ENCODE measurements at places on chromosomes 1 and 21.
A peak's percentile ranks its signal among the peaks of the same experiment; 100 is the strongest.

GRCh38 chr1:12709696-12710095 lies 6.2 kb upstream of the AADACL3 start:
- no peak for DNase-seq

GRCh38 chr1:42927920-42928505 lies 30.7 kb downstream of the SLC2A1 start:
- DNase-seq = no peak

DNA sequence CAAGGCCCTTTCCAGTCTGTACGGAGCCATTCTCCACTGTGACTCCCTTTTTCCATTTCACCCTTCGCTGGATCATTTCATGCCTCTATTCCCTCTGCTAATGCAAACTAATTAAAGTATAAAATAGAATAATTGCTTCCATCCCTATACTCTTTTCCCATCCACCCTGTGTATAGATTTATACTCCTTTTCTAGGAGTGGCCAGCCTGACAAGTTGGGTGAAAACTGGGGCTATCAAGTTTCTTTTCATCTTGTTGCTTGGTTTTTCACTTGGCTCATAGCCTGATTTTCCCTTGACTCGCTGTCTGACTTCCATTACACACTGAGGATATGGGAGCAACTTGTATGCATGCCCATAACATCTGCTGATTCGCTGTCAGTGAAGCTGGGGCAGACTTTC lies 107.0 kb downstream of the PLXNA2 start:
- no peak for DNase-seq

DNA sequence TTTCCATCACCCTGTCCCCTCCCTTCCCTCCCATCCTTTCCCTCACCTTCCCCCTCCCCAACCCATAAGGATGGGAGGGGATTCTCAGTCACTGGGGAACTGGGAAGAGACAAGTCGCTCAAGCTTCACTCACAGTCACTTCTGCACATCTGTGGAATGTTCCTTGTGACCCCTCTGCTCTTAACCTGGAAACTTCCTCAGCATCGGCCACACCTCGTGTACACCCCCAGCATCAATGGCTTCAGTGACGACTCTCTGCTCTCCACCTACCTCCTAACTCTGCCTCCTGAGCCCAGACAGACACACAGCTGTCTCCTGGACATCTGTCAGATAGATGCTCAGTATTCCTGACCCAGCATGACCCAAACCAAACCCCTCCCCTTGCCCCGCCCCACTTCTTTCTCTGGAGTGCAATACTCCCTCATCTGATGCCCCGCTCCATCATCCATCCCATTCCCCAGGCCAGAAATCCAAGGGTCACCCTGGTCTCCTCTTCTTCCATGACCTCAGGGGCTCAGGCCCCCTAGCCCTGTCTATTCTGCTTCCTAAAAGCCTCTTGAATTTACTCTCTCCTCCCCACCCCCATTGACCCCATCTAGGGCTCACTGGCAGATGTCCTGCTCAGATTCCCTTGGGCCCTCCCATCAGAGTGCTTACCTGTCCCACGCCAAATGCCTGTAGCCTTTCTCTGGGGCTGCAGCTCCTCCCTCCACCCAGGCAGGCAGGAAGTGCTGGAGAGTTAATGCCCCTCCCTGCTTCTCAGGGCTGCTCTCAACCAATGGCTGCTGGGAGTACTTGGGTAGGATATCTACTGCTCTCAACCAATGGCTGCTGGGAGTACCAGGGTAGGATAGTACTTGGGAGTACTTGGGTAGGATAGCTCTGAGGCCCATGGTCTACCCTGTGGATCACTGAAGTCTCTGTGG lies 83.1 kb upstream of the CSF3R start:
- DNase-seq = no peak

DNA sequence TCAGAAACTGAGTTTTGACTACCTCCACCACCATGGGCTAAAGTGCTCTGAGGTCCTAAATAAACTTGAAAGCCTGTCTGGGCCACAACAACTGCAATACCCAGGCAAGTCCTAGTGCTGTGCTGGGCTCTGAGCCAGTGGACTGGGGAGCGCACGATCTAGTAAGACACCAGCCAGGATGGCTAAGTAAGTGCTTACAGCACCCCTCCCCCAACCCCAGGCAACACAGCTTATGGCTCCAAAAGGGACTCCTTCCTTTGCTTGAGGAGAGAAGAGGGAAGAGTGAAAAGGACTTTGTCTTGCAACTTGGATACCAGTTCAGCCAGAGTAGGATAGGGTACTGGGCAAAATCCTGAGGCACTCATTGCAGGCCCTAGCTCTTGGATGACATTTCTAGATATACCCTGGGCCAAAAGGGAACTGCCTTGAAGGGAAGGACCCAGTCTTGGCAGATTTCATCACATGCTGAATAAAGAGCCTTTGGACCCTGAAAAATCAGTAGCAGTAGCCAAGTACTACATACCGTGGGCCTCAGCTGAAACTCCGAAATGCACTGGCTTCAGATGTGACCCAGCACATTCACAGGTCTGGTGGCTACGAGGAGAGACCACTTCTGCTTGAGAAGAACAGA lies 1.6 kb downstream of the C1orf105 start:
- no peak for DNase-seq

GRCh38 chr1:149927056-149927562 lies 494 bp downstream of the SF3B4 start:
- DNase-seq = no peak

DNA sequence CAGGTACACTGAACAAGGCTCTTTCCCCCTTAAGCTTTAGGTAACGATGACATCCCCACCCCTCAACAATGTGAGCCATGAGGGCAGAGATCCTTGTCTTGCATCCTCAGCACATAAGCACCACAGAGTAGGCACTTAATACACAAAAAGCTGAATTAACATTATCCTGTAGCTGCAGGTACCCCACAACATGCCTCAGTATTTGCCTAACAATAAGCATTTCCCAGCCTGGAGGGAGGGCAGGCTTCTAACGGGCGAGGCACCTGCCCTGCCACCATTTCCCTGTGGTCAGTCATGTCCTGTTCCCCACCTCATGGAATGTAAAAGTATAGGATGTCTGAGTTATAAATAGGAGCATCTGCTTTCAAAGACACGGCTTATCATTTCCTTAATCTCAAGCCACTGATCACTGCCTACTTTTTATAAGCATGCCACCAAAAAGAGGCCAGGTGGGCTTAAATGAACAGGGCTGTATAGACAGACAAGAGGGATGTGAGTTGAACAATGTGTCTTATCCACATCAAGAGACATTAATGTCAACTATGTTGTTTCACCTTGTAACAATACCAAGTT lies 3.4 kb downstream of the CAPZB start:
- DNase-seq = no peak

GRCh38 chr1:84960371-84960770 lies 36.5 kb downstream of the MCOLN2 start:
- DNase-seq = no peak

DNA sequence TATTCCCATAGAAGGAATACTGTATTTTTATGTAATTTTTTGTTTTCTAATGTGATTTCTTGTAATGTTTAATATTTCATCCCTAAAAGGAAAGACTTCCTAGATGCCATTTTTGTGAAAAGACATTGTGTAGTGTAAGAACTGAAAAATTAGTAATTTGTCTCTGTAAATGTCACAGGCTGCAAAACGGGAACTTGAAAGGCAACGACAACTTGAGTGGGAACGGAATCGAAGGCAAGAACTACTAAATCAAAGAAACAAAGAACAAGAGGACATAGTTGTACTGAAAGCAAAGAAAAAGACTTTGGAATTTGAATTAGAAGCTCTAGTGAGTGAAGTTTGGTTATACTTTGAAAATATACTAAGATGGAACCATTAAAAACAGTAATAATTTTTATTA lies 132.2 kb downstream of the ITSN1 start:
- DNase-seq = no peak

- peak; percentile 59 for DNase-seq
These were observed 540 bp downstream of the ARHGEF2 start for GRCh38 chr1:155977690-155978324.

GRCh38 chr1:204277563-204278219 lies 63.9 kb upstream of the GOLT1A start:
- DNase-seq = no peak

- DNase-seq = no peak
These were observed 1103.6 kb downstream of the AMY1C start for GRCh38 chr1:104853276-104853675.

- DNase-seq = no peak
These were observed 940.1 kb upstream of the TMPRSS15 start for GRCh38 chr21:19343711-19344110.

GRCh38 chr1:81349194-81349965 lies 451.4 kb upstream of the ADGRL2 start:
- no peak for DNase-seq

- no peak for DNase-seq
These were observed 85.7 kb downstream of the NRDC start for GRCh38 chr1:51792864-51793263.

DNA sequence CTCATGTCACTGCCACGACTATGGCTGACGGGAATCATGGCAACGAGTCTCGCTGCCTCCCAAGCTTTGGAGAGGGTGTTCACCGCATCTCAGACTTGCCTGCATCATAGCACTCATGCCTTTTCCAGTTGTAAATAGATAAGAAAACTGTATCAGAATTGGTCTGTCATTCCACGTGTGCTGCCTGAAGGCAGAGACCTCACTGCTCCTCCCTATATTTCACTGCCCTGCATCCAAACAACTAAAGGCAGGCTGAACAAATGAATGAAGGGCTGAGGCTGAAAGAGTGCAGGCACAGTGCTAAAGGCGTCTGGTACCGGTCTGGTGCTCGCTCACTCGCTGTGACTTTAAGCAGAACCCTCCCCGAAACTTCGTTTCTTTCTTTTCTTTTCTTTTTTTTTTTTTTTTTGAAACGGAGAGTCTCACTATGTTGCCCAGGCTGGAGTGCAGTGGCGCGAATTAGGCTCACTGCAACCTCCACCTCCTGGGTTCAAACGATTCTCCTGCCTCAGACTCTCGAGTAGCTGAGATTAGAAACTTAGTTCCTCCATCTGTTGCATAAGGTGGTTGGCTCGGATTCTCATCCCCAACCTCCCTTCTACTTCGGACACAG lies 542 bp downstream of the EIF2B3 start:
- DNase-seq = no peak

GRCh38 chr1:27574871-27575831 lies 28.8 kb downstream of the AHDC1 start:
- no peak for DNase-seq

DNA sequence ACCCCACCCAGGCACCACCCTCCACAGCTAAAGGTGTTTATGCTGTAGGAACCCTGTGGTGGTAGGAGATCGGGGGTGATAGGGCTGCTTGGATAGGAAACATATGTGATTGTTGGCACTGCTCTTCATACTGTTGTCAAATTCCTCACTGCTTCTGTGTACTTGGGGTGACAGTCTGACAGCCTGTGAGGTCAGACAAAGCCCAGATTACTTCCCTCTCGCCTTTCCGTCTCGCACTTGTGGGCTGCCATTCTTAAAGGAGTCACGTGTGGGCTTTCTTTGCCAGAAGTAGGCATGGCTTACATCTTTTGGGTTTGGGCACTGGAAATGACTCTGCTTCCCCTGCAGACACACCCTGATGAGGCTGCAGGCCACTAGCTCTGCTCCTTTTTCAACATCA lies 363.8 kb downstream of the DISC1 start:
- no peak for DNase-seq

- no peak for DNase-seq
These were observed 6.9 kb upstream of the A3GALT2 start for GRCh38 chr1:33327587-33328325.

GRCh38 chr1:197391303-197392226 lies 123.5 kb downstream of the CRB1 start:
- no peak for DNase-seq

- DNase-seq = no peak
These were observed 130.0 kb upstream of the VAMP3 start for GRCh38 chr1:7640920-7641585.

DNA sequence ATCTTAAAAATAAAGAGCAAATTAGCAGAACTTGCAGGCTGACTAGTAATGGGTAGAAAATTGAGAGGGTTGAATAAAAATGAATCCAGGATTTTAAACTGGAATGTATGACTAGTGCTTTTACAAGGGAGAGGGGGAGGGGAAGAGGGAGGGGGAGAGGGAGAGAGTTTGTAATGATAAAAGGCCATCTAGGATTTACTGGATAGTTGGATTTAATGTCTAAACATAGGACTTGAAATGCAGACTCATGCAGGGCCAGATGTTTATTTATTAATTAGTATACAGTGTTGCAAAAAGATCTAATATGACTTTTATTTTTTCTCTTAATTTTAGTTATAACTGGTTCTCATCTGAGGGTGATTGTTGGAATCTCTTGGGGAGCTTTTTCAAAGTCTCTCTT lies 4.3 kb downstream of the ZNF326 start:
- DNase-seq = no peak

- DNase-seq = peak; percentile 62
These were observed 123.9 kb upstream of the VAMP3 start for GRCh38 chr1:7646981-7647901.

- no peak for DNase-seq
These were observed 48.4 kb downstream of the LTN1 start for GRCh38 chr21:28944296-28944695.

GRCh38 chr21:45973475-45974072 lies 8.0 kb upstream of the COL6A1 start:
- peak; percentile 78 for DNase-seq

- DNase-seq = no peak
These were observed 27.9 kb upstream of the C1orf87 start for GRCh38 chr1:60101516-60101915.

- DNase-seq = no peak
These were observed 49.0 kb upstream of the CLIC4 start for GRCh38 chr1:24696041-24696755.

DNA sequence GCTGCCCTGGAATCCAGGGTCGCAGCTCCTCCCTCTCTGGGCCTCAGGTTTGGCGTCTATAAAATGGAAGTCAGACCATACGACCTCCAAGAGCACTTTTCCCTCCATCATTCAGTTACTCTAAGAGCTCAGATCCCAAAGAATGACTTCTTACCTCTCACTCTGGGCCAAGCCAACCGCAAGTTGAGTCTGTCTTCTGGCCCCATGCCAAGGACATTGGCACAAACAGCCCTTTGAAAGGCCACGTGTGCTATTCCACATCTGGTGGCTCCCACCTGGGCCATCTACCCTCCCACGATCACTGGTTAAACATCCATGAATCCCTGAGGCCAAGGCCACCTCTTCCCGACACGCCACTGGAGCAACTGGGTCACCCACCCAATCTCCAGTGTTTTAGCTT lies 12.4 kb downstream of the SLC2A7 start:
- DNase-seq = no peak

DNA sequence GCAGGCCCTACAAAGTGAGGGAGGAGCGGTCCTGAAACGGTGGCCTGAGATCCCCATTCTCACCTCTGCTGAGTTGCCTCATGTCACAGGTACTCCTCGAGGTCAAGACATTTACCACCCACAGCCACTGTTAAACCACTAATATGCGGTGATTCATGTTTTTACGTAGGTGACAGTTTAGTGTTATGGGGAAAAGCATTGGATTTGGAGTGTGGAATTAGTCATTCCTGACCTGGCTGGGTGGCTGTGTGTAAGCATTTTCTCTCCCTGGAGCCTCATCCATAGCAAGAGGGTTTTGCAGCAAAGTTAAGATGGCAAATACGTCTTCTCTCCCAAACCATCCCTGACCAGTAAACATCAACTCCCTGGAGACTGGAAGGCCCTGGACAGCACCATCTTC lies 57.8 kb upstream of the KCNJ6 start:
- no peak for DNase-seq
